G401 (cell line): ENCODE measurements at places on chromosomes 5 and 9.

GRCh38 chr5:143059976-143060765 lies 290.0 kb downstream of the ARHGAP26 start:
- no peak for DNase-seq

DNA sequence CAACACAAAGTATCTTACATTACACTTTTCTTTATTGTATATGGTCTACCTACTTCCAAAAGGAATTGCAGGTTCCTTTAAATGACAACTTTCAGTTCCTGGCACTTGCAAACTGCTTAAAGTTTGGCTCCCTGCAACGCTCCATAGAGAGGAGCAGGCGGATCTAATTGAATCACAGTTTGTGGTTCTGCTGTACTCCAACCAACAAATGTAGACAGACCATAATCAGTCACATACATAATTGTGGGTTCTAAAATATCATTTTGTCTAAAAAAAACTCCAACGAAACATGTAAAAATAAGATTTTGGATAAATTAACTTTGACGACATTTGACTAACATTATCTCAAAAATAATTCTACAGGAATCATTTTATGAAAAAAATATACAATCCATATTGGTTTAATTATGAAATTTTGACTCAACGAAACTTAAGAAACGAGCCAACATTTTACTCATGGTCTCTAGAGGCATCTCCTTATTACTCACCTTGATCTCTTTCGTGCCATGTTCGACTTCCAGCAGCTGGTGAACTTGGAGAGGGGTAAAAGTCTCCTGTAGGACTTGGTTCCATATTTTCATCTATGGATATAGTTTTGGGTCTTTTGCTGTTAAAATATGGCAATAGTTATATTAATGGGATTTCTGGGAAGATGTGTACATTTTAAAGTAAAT lies 167.6 kb downstream of the NFIB start:
- DNase-seq = no peak

DNA sequence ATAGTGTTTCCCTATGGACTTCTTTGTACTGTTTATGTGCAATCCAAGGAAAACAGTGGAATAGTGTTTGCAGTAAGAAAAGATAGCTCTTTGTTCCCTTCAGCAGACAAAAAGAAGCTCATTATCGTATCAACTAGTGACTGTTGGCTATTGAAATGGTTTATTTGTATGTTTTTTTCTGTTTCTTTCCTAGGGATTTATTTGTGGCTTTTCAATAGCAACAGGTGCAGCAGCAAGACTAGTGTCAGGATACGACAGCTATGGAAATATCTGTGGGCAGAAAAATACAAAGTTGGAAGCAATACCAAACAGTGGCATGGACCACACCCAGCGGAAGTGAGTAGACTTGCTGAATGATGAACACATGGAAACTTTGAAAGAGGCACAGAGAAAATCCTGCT lies 65.1 kb downstream of the SLC44A1 start:
- no peak for DNase-seq

GRCh38 chr5:95697781-95698681 lies 15.2 kb upstream of the SPATA9 start:
- no peak for DNase-seq

DNA sequence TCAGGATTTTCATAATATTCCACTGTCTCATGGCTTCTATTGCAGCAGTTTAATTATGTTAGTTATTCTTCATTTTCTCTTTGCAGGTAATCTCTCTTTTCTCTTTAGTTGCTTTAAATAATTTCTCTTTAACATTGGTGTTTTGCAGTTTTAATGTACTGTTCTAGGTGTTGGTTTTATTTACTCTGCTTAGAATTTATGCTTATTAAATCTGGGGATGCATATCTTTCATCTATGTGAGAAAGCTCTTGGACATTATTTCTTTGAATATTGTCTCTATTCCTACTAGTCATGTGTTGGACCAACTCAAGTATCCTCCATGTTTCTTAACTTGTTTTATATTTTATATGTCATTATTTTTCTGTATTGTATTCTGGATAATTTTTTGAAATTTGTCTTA lies 218.7 kb upstream of the TUT7 start:
- DNase-seq = no peak

DNA sequence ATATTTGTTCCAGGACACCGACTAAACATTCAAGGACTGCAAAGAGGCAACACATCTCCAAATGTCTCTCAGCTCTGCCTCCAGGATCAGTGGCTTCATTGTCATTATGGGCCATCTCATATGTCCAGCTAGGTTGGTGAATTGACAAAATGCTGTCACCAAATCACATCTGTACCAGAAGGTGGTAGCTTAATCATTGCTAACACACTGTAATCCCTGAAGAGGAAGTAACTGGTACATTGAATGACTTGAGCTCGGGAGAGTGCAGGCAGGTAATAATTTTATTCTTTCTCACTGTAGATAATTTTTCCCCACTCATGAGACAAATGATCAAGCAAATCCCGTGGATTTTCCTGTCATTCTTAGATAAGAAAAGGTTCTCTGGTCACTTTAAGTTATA lies 169.8 kb downstream of the SEMA6A start:
- DNase-seq = no peak

- DNase-seq = no peak
Observed at GRCh38 chr9:83765376-83765775, 52.2 kb downstream of the GKAP1 start.

- DNase-seq = no peak
Observed at GRCh38 chr5:171667341-171668096, 118.1 kb upstream of the SMIM23 start.

GRCh38 chr5:41193456-41194205 lies 19.7 kb downstream of the C6 start:
- DNase-seq = peak; percentile 99

DNA sequence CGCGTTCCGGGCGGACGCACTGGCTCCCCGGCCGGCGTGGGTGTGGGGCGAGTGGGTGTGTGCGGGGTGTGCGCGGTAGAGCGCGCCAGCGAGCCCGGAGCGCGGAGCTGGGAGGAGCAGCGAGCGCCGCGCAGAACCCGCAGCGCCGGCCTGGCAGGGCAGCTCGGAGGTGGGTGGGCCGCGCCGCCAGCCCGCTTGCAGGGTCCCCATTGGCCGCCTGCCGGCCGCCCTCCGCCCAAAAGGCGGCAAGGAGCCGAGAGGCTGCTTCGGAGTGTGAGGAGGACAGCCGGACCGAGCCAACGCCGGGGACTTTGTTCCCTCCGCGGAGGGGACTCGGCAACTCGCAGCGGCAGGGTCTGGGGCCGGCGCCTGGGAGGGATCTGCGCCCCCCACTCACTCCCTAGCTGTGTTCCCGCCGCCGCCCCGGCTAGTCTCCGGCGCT lies at the start of gene DAPK1:
Gene DAPK1, plus strand, starts transcription at position 264 of the 442 bp plus-strand sequence. CDS start 1,211 bp downstream, outside the sequence.
- DNase-seq = no peak

DNA sequence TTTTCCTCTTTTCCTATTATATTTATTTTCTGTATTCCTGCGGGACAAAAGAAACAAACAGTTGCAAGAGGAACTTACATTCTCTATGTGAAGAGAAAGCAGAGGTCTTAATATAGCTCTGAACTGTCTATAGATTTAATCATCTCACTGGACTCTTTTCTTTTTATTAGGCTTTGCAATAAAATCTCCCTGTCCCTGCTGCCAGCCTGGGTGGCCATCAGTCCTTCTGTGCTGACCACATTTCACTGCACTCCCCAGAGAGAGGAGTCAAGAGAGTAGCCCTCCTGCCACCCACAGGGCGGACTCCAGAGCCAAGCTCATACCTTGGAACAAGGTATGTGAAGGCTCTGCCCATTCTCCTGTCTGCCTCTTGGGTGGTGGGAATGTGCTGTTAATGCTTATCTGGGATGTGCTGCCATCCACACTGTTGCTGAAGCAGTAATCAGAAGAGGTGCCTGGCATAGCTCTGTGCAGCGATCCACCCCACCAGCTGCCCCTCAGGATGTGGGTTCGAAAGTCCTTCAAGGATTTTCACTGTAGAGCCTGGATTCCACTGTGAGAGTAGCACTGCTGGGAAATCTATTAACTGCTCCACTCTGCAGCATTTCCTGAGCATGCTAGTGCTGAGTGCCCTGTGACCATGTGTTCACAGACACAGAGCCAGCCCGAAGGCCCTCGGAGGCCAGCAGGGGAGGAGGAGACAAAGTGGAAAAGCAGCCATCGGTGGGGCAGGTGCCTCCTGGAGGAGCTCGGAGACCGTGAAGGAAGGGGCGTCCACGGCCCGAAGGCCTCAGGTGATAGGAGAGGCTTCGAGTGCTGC lies 334.6 kb downstream of the MED10 start:
- DNase-seq = peak; percentile 65

- no peak for DNase-seq
Observed at GRCh38 chr5:116681334-116682013, 106.9 kb upstream of the SEMA6A start.

GRCh38 chr5:120062515-120062917 lies 401.6 kb upstream of the PRR16 start:
- no peak for DNase-seq

GRCh38 chr5:169886033-169886432 lies 94.3 kb downstream of the INSYN2B start:
- no peak for DNase-seq

DNA sequence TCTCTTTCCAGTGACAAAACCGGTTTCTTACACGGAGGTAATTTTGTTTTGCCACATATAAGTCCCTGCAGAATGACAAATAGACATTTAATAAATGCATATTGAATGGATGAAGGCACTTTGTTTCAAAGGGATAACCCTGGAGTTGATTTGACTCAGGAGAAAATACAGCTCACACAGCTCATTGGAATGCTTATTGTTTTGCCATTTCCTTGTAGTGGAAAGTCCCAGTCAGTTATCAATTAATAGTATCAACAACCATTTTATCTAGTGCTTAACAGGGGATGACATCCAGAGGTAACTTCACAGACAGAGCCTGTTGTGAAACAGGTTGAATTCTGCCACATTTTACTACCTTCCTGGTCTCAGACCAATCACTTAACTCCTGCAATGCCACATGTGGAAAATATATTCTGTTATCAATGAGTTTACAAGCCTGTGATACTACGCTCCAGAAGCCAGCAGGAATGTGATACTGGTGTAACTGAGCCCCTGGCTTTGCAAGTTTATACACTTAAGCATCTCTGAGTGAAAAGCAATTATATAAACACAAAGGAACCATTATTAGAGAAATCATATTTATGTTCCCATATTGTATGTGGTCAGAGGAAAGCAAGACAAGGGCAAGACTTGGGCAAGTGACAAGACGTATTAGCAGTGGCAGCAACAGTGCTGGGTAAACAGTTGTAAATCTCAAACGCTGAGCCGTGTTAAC lies 123.1 kb upstream of the ANKRD55 start:
- no peak for DNase-seq

GRCh38 chr9:96484521-96484931 lies 34.6 kb downstream of the HABP4 start:
- no peak for DNase-seq

- DNase-seq = peak; percentile 19
Observed at GRCh38 chr5:82174128-82174918, 103.8 kb downstream of the RPS23 start.

DNA sequence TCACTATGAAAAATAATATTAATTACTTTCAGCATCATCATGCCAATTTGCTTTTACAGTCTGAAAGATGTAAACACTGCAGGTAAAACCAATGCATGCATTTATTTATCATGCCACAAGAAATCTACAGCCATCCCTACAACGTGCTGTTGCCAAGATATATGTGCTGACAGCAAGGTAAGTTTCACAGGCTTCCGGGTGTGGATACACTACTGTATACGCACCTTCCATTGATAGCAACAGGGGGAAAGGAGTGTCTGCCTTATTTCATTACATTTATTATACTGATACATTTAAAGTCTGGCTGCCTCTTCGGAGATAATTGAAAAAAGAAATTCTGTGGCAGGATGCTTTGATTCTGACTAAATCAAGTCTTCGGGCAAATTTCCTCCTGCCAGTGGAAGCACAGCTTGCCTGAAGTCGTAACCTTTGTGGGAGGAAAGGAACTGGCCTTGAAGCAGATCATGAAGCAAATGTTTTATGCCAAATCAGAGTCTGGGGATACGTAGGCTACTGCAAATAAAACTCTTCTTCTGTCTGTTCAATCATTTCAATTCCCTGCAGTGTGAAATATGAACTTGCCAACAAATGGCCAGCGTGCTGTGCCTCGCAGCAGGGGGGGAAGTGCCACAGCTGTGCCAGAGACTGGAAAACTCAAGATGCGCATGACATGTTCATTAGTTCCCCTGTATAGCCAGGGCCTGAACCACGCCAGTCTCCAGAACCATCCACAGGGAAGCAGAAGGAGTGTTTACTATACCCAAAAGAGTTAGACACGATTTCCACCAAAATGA lies 268.1 kb downstream of the EFNA5 start:
- DNase-seq = peak; percentile 71

DNA sequence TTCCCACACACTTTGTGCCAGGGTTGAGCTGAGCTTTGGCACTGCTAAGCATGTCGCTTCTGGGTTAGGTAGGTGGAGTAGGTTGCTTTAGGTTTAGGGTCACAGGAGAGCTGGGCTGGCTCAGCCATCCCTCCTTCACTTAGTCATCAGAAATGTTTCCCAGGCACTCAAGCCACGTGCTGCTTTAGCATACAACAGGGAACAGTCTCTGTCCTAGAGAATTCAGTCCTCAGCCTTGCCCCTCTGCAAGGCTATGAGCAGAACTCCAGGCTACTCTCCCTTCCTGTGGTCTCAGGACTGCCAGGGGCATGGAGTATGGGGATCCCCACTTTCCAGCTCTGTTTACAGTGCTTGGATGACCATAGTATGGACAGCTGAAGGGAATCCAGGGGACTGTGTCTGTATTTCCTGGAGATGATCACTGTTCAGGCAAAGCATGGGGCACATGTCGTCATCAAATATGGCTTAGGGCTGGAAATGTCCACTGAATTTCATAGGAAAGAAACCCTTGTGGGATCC lies 7.5 kb upstream of the ANKRD33B start:
- DNase-seq = no peak

GRCh38 chr9:110220809-110221208 lies 12.8 kb upstream of the C9orf152 start:
- no peak for DNase-seq

GRCh38 chr5:172090976-172091547 lies 84.6 kb upstream of the FBXW11 start:
- DNase-seq = peak; percentile 48

DNA sequence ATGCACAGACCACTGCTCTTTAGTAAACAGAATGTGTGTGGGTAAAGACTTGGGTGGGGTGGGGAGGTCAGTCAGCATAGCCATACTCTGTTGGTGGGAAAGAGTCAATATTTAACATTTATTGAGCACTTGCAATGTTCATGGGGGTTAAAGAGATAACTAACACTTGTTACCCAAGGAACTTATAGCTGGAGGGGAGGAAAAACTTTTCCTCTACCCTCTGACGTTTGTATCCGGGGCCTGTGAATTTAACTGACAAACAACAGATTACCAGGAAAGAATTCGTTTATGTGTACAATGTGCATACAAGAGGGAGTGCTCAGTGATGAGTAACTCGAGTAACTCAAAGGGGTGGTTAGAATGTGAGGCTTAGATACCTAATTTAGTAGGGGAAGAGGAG lies 6.8 kb upstream of the CLINT1 start:
- DNase-seq = no peak
